ENCODE measurements at places on chromosomes 7 and 10.

DNA sequence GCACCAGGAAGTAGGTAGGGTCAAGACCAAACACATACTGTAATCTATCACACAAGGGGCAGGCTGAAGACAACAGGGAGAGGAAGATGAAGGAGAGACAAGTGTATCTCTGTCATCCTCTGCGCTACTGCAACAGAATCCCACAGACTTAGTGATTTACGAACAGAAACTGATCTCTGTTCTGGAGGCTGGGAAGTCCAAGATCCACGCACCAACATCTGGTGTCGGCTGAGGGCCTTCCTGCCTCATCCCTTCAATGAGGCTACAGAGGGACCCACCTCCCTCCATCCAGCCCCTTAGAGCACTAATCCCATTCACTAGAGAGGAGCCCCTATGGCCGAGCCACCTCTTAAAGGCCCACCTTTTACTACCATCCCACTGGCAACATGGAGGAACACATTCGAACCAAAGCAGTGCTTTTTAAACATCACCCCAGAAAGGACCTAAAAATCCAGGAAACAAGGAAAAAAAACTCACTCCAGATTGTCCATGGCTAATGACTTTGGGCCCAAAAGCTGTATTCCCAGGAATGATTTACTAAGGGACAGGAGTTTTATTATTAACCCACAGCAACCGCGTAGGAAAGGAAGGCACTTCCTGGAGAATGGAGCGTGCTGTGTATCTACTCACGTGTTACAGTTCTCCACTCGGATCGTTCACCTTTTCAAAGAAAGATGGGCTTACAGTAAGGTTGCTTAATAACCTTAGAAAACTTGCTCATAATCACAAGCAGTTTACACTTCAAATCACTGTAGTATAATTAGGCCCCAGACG lies 4.2 kb downstream of the BNIP3 start:
- no peak for DNase-seq

- no peak for DNase-seq
These were observed 47.6 kb downstream of the FZD1 start for GRCh38 chr7:91311839-91312238.

DNA sequence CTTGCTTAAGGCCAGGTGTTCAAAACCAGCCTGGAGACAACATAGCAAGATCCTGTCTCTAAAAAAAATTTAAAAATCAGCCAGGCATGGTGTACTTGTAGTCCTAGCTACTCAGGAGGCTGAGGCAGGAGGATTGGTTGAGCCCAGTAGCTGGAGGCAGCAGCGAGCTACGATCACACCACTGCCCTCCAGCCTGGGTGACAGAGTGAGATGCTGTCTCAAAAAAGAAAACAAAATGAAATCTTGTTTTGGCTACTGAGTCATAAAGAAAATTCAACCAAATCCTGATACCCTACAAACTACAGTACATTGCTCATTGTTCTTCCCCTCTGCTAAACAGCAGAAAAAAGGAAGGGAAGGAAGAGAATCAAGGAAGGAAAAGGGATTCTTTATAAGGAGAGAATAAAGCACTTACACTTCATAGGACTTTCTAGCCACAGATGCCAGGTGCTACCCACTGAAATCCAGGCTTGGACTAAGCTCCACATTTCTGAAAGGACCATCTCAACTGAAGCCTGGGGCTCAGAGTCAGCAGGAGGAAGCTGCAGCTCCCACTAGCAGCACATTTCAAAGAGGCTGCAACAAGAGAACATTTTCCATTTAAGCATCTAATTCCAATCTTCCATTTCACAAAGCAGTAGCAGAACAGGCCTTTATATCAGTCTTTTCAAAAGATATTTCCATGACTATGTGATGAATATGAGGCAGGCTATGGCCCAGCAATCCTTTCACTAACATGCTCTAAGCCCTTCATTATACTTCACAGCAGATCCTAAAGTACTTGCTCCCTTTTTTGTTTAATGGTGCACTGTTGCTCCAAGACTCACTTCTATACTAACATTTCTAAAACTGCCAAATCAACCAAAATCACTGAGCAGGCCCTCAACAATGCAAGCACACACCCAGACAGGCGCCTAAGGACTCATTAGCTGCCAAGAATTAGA lies 13.5 kb downstream of the TNPO3 start:
- no peak for DNase-seq

DNA sequence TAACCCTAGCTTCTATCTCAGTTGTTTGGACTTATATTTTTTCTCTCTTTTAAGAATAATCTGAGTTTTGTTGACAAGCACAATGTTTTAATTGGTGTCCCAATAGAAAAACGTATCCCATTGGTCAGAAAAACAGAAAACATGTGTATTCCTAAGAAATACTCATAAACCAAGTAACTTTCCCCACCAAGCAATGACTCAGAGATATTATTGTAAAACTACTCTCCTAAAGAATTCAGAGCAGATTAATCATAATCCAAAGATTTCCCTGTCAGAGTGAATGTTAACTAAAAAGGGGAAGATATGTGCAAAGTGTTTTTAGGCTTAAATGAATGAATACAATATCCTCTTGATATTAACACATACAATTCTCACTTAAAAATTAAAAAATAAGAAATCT lies 29.4 kb upstream of the MBL2 start:
- DNase-seq, result no peak

GRCh38 chr7:19677180-19677579 lies 31.7 kb downstream of the POLR1F start:
- no peak for DNase-seq

DNA sequence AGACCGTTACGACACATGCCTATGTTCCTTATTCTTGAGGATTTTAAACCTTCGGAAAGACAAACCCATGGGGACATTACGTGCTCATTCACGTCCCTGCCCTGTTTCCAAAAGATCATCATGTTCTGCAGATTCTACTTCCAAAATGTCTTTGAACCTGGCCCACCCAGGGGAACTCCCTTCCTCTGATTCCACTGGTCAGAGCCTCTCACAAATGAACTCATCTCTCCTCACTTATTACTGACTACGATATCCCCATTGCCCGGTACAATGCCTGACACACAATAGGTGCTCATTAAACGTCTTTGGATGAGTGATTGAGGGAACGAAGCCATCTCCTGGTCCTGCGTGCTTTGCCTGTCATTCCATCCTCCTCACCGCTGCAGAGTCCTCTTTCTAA lies 168.3 kb upstream of the RNF32 start:
- no peak for DNase-seq

DNA sequence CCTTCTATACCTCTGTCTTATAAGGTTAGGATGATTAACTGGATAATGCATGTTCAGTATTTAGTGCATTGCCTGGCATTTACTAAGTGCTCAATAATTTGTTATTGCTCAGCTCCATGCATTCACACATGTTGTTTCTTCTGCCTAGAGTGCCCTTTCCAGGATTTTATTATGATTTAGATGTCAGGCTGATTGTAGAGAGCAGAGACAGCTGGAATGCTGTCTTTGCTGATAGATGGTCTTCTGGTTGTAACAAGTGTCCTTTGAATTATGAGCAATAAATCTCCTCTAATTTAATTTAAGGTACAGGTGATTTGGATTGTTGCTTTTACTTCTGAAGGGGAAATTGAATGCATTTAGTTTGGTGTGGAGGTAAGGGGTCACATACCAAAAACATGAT lies 548.0 kb downstream of the MAGI2 start:
- DNase-seq, result no peak

- DNase-seq, result no peak
These were observed 1.1 kb upstream of the CAMK2B start for GRCh38 chr7:44326261-44327125.

- no peak for DNase-seq
These were observed 309.5 kb upstream of the TEX47 start for GRCh38 chr7:89104748-89105685.

GRCh38 chr10:91317541-91317940 lies 92.6 kb upstream of the HECTD2 start:
- no peak for DNase-seq

- DNase-seq, result no peak
These were observed 34.6 kb upstream of the PLPP4 start for GRCh38 chr10:120422457-120422856.

DNA sequence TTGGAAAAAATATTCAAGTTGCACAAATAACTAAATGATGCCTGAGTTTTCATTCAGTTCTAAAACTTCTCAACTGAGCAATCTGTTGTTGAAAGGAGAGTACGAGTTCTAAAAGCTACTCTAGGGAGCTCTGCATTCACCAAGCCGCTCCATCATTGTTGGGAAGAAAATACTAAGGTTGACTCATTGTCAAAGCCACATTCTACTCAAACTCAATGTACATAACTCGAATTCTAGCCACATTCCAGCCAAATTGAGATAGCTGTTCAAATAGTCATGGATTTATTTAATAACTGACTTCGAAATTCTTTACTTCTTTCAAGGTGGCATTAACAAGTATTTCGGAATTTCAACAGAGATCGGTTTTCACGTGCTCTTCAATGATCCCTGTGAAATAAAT lies 63.4 kb downstream of the KIAA1217 start:
- DNase-seq, result no peak

DNA sequence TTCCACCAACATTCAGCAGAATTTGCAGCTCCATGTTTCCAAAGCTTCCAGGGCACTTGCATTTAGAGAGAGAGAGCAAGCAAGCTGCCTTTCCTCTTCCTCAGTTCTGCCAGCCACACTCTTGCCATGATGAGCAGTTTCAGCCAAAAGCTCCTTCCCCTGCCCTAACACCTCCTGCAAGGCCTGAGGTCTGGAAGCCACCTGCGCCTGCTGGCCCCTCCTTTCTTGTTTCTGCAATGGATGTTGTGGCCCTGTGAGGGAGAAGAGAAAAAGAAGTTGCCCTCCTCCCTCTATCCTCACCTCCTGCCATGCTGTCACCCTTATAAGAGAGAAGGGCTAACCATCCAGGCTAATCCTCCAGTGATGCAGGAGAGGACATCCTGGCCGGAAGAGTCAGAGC lies 48.7 kb downstream of the IKZF1 start:
- no peak for DNase-seq

GRCh38 chr10:108323274-108323798 lies 1158.8 kb upstream of the SORCS1 start:
- DNase-seq, result no peak

GRCh38 chr7:111842491-111842890 lies 280.2 kb upstream of the IMMP2L start:
- no peak for DNase-seq

DNA sequence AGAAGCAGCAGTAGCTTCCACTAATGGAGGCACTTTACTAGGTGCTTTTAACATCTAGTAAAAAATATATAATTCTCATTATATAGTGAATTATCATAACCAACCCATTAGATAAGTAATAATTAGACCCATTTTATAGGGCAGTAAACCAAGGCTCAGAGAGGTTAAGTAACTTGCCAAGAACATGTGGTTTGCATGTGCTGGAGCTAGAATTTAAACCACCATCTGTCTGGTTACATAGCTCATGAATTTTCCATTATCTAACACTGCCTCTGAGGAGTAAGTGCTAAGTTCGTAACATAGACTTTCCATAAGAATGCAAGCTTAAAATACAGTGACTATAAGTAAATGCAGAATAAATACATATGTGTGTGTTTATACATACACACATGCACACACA lies 41.9 kb downstream of the CREB3L2 start:
- DNase-seq, result no peak
